Esophagus squamous epithelium (tissue), 5 donors: ENCODE measurements at places on chromosomes 11 and 22. TPM values are rescaled to one million over a fixed set of nuclear protein-coding genes. Genes with fewer than 3 reads are reported as not detected.

Gene EPS8L2
- 163 TPM for total RNA-seq

Gene BTBD18
- not detected for total RNA-seq

Gene PLET1
- total RNA-seq = not detected

Gene JHY
- 1.4 TPM for total RNA-seq

Gene BID
- 26.2 TPM for total RNA-seq

Gene OR56A1
- total RNA-seq = not detected

Gene SLC17A6
- total RNA-seq = not detected

Gene DSCAML1
- not detected for total RNA-seq

Gene FOLR2
- total RNA-seq = 41.6 TPM

Gene PIH1D2
- total RNA-seq = 3.1 TPM

Gene TSGA10IP
- total RNA-seq = not detected

Gene MYOD1
- not detected for total RNA-seq

Gene MMP27
- total RNA-seq = not detected

Gene SCGB1A1
- 5.9 TPM for total RNA-seq

Gene TRIM49
- total RNA-seq = 0.94 TPM

Gene GLYATL2
- not detected for total RNA-seq

Gene MS4A2
- total RNA-seq = not detected

Gene SPON1
- 1.6 TPM for total RNA-seq

Gene CTSW
- total RNA-seq = 1.8 TPM

Gene OR6Q1
- total RNA-seq = not detected

Gene OR51B5
- total RNA-seq = not detected

Gene BAIAP2L2
- 0.26 TPM for total RNA-seq
